ENCODE measurements at places on chromosomes 12 and 14. TPM values are rescaled to one million over a fixed set of nuclear protein-coding genes. Genes with fewer than 3 reads are reported as not detected.

Gene GPR65
- 2.4 TPM for total RNA-seq

Gene LGR5
- total RNA-seq: 4.1 TPM

Gene CCDC198
- 2.2 TPM for total RNA-seq

Gene RPL10L
- total RNA-seq: not detected

Gene RGS6
- total RNA-seq: 4.3 TPM

Gene ANKS1B
- 65.5 TPM for total RNA-seq

Gene SLC6A12
- not detected for total RNA-seq

Gene C14orf180
- total RNA-seq: 5.1 TPM

Gene NPFF
- not detected for total RNA-seq

Gene CCNB1IP1
- 67.4 TPM for total RNA-seq

Gene MAP3K12
- total RNA-seq: 10.8 TPM

Gene FAM186B
- total RNA-seq: not detected

Gene CRADD
- total RNA-seq: 30.3 TPM

Gene PCNX4
- 53.0 TPM for total RNA-seq
